ENCODE measurements at places on chromosomes 4 and X.

GRCh38 chrX:14300376-14300775, 229.0 kb upstream of the GLRA2 start:
- no peak for DNase-seq

DNA sequence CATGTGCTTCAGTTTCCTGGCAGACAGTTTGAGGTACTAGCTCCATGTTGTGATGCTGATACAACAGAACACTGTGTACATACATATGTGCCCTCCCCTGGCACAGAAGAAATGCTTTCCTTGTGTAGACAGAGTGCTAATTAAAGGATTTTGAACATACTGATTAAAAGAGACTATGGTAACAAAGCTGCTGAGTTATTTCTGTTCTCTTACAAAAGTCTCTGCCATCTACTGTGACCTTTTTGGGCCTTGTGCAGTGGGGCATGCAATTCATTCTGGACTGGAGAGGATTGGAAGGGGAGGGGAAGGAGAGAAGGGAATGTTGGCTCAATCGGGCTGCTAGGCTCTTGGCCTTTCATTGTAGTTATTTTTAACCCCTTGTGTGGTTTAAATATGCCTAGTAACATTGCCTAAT, 6.0 kb downstream of the PDLIM5 start:
- no peak for DNase-seq

DNA sequence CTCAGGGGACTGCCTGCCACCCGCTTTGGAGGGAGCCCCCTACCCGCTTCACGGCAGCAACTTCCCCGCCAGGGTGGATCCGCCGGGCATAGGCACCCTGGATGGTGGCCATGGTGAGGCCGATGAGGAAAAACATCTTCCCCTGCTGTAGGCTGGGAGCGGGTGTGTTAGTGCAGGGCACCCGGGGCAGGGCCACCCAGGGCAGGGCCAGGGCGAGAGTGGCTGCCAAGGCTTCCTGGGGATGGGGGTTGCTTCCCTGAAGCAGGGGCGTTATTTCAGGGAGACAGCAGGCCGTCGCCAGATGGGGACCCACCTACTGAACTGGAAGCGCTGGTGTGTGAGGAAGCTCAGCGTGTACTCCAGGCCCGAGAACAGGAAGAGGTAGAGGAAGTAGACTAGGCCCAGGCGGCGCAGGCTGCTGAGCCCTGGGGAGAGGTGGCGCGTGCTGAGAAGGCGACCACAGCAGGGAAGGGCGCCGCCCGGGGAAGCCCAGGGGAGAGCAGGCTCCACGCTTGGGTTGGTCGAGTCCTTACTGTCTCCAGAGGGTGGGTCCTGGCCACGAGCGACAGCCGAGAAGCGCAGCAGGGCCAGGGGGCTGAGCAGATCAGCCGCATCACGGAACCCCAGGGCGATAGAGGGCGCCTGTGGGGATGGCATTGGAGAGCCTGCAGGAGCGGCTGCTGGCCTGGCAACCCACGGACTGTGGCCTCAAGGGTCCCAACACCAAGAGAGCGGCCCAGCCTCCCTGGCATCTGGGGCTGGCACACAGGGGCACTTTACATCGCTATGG, 31.5 kb downstream of the NOP14 start:
- no peak for DNase-seq

- DNase-seq = no peak
Observed at GRCh38 chr4:101299899-101300540, 47.3 kb downstream of the PPP3CA start.

DNA sequence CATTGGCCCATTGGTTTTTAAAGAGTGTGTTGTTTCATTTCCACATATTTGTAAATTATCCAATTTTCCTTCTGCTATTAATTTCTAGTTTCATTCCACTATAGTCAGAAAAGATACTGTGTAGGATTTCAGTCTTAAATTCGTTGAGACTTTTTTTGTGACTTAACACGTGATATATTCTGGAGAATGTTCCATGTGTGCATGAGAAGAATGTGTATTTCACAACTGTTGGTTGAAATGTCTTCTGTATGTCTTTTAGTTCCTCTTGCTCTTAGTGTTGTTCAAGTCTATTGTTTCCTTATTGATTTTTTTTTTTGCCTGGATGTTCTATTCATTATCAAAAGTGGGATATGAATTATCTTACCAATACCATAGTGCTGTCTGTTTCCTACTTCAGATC, 606.9 kb downstream of the RPA4 start:
- no peak for DNase-seq

DNA sequence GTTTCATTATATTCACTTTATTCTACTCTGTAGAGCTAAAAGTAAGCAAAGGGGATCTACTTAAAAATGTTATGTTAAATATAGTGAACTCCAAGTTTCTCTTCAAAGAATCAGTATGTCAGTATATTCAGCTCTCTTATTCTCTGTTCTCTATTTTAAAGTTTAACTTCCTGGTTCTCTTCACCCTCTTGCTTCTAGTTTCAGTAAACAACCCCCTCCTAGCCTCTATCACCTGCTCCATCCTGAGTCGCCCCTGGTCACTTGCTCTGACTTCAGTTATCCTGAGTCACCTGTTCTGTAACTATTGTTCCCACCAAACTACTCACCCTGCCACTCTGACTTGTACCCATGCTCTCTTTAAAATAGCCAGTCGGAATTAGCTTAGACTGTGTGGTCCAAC, 180.9 kb upstream of the AADAT start:
- DNase-seq = no peak

- DNase-seq = no peak
Observed at GRCh38 chr4:25915353-25915705, 1.3 kb downstream of the SMIM20 start.

- no peak for DNase-seq
Observed at GRCh38 chr4:151646322-151646721, 114.5 kb downstream of the GATB start.

- no peak for DNase-seq
Observed at GRCh38 chrX:31126205-31126604, 54.4 kb upstream of the FTHL17 start.

DNA sequence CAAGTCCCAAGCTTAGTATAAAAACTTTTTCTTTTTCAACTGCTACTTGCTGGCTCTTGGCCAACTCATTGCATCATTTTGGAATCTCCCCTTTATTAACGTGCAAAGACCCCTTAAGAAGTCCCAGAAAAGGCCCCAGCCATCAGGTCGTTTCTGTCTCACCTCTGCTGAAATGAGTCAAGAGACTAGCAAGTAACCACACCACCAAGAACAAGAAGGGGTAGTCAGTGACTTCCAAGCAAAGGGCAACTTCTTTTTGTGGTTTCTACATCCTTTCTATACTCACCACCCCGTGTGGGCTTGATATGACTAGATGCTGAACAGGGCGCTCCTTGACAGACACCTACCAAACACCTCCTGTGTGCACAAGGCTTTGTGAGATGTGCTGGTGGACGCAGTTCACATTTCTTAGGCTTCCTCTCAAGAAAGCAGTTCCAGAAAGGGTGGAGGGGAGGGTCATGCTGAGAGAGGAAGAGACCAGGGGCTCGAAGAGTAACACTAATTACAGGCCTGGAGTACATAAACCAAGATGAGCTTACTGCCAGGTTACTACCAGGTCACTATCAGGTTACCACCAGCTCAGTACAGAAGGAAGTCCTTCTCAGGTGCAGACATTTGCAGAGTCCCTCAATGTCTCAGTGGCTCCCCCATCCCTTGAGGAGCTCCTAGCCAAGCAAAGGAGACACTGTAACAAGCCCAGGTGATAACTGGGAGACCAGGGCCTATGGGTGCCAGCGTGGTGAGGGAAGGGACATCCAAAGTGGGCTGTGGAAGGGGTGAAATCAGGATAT, 19.3 kb downstream of the JAKMIP1 start:
- no peak for DNase-seq

GRCh38 chr4:9924750-9925149, 96.5 kb downstream of the SLC2A9 start:
- DNase-seq = no peak

GRCh38 chr4:648579-649292, 23.4 kb downstream of the PDE6B start:
- DNase-seq = no peak

- no peak for DNase-seq
Observed at GRCh38 chrX:67619253-67619652, 75.4 kb downstream of the AR start.

DNA sequence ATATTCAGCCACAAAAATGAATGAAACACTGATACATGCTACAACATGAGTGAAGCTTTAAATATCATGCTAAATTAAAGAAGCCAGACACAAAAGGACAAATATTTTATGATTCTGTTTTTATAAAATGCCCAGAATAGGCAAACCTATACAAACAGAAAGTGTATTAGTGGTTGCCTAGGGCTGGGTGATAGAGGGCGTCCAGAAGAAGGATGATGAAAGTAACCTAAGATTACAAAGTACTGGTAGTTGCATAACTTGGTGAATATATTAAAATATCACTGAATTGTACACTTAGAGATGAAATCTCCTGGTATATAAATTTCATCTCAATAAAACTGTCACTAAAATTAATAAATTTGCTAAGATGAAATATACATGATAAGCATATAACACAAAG, 67.5 kb downstream of the FBXW7 start:
- no peak for DNase-seq

- no peak for DNase-seq
Observed at GRCh38 chr4:24244663-24245490, 339.5 kb downstream of the DHX15 start.

GRCh38 chr4:121062521-121062920, 9.8 kb downstream of the NDNF start:
- DNase-seq = no peak

- DNase-seq = no peak
Observed at GRCh38 chr4:174996079-174996478, 77.9 kb downstream of the ADAM29 start.

GRCh38 chr4:40040908-40041307, 15.7 kb upstream of the N4BP2 start:
- DNase-seq = no peak

DNA sequence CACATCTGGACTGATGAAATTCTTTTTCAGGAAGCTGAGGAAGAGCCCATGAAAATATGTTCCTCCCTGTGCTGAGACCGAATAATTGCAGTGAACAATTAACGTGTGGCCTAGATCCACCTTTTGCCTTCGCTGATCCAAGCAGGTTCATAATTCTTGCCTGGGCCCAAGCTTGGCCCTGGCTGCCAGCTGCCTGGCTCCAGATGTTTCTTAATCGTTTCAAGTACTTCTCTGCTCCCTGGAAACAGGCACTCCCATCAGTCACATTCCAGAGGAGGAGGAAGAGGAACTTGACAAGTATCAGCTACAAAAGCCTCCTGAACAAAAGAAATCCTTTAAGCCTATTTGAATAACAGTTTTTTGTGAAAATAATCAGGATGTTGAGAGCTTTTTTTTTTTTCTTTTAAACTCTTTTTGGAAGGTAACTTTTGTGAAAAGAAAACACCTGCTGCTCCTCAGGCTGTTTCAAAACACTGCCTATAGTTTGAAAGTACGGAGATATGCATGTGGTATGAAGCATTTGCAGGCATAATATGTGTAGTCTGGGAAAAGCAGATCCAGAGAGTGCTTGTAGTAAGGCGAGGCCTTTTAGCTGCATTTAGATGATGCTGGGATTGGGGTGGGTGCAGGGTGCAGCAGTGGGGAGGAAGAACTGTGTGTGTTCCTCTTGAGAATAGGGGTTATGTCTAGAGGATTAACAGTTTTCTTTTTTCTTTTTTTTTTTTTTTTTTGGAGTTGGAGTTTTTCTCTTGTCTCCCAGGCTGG, 154.4 kb downstream of the PTTG2 start:
- no peak for DNase-seq

GRCh38 chrX:120664081-120664480, 34.2 kb upstream of the C1GALT1C1 start:
- DNase-seq = no peak

- no peak for DNase-seq
Observed at GRCh38 chr4:13856387-13856786, 228.9 kb upstream of the BOD1L1 start.

GRCh38 chr4:147160908-147161513, 215.3 kb upstream of the TTC29 start:
- peak; percentile 40 for DNase-seq

- peak; percentile 29 for DNase-seq
Observed at GRCh38 chrX:56726605-56727004, 2.4 kb upstream of the NBDY start.

GRCh38 chr4:84167564-84167963, 331.5 kb downstream of the NKX6-1 start:
- DNase-seq = no peak

DNA sequence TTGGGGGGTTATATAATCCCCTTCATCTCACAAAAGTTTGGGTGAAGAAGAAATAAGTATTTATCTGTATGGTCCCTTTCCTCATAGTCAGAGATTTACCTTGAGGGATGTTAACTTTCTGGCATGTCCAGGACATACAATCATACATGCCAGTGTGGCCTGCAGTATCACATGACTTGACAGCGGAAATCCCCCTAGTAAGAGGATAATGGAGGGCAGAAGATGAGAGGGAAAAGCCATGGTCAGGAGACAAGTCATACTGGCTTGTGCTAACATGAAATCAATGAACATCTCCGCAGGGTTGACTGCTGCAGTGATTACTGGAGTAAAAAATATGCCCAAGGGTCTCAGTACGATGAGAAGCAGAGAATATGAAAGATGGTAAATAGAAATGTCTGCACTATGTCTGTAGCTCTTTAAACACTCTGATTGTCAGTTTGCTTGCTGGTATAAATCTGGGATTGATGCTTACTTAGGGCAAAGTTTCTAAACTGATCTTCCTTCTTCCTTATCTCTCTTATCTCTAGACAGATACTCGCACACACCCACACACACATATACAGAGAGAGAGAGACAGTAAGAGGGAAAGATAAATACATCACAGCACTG, 1385.6 kb upstream of the ADGRL3 start:
- DNase-seq = no peak

GRCh38 chr4:26815199-26815598, 45.4 kb upstream of the STIM2 start:
- no peak for DNase-seq
